ENCODE measurements at places on chromosomes 16 and 17. TPM values are rescaled to one million over a fixed set of nuclear protein-coding genes. Genes with fewer than 3 reads are reported as not detected.
A peak's percentile ranks its signal among the peaks of the same experiment; 100 is the strongest.

- no peaks in the 10 kb centered on the region for H3K27me3 ChIP-seq
- H3K4me3 ChIP-seq = no peak overlapping the region
- DNase-seq = peak; percentile 77
- no peaks in the 10 kb centered on the region for H3K4me1 ChIP-seq
- no peaks in the 10 kb centered on the region for H3K36me3 ChIP-seq
- no peak overlapping the region for H3K27ac ChIP-seq
Measured at GRCh38 chr16:83849421-83849820, 41.6 kb downstream of the HSBP1 start.

- peak overlapping the region; percentile 99 for H3K27ac ChIP-seq
- peaks cover 65% of the 10 kb centered on the region for H3K4me1 ChIP-seq
- H3K4me3 ChIP-seq = peak overlapping the region; percentile 97
- no peaks in the 10 kb centered on the region for H3K27me3 ChIP-seq
Measured at GRCh38 chr17:7478276-7479212, 887 bp downstream of the ZBTB4 start.

- DNase-seq = no peak
- peaks cover 57% of the 10 kb centered on the region for H3K4me1 ChIP-seq
- no peaks in the 10 kb centered on the region for H3K27me3 ChIP-seq
Measured at GRCh38 chr17:59491353-59492090, 73.9 kb upstream of the DHX40 start.

The GAS2L2 gene
- 0.04 TPM for polyA plus RNA-seq

All from psoas muscle (tissue), 8 donors.